CD4-positive, alpha-beta T cell treated with Interleukin-21 for 1 hour (primary cell): ENCODE measurements at places on chromosomes 3 and 15.
A peak's percentile ranks its signal among the peaks of the same experiment; 100 is the strongest.

- no peak for DNase-seq
Measured at GRCh38 chr3:35944926-35945710, 305.8 kb downstream of the ARPP21 start.

DNA sequence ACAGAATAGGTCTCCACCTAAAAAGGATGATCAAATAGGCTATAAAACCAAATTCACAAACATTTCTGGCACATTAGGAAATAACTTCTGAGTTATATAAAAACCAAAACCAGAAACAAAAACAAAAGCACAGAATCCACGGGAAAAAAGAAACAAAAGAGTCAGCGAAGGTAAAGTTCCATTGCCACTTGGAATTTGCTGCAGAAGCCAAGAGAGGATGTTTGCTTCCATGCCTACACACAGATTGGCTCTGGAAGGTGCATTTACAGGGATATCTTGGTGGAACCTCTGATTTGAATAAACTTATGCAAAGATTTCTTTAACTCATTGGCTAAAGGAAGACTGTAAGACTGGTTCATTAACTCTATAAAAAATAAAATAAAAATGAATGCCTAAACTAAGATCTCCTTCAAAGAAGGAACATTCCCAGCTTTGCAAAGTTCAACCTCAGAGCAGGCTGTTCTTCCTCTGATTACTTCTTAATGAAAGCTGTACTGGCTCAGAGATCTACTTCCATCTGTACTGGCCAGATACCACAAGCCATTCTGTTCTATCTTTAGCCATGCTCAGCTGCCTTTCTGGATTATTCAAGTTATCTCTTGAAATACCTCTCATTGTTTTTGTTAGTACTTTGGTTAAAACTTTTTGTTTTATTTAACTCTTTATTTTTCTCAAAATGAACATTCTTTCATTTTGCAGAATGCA is 537.5 kb upstream of the CCDC54 start:
- no peak for DNase-seq

DNA sequence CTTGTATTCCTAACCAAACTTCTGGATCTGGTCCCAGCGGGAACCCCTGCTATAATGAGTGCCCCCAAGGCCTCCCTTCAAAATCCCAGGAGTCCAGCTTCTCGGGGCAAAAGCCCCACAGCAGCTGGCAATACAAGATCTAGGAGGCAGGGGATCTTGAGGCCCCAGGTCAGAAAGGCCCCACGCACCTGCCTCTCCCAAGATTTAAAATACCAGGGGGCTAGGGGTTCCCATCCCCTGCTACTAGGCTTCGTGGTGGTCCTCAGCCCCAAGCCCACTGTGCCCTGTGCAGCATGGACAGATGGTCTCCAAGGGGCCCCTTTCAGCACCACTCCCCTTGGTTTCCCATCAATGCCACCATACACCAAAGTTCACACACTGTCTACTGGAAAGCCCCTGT is 15.8 kb upstream of the CYP11A1 start:
- no peak for DNase-seq

- DNase-seq: peak; percentile 43
Measured at GRCh38 chr3:119810018-119810435, 28.1 kb downstream of the NR1I2 start.

DNA sequence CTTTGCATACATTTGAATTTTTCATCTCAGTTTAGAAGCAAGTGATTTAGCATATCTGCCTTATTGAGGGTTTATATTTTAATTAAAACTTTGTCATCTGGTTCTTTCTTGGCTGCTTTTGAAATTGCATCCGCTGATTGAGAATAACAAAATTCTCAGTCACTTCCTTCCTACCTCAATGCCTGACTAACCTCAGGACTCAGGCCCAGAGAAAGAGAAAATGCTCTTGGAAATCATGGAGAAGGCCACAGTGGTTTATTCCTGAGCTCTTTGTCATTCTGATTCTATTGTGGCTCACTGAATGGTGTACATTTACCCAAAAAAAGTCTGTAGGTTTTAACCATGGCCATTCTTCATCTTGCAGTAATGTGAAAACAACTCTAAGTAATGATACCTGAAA is 533.9 kb downstream of the TBL1XR1 start:
- DNase-seq: no peak

DNA sequence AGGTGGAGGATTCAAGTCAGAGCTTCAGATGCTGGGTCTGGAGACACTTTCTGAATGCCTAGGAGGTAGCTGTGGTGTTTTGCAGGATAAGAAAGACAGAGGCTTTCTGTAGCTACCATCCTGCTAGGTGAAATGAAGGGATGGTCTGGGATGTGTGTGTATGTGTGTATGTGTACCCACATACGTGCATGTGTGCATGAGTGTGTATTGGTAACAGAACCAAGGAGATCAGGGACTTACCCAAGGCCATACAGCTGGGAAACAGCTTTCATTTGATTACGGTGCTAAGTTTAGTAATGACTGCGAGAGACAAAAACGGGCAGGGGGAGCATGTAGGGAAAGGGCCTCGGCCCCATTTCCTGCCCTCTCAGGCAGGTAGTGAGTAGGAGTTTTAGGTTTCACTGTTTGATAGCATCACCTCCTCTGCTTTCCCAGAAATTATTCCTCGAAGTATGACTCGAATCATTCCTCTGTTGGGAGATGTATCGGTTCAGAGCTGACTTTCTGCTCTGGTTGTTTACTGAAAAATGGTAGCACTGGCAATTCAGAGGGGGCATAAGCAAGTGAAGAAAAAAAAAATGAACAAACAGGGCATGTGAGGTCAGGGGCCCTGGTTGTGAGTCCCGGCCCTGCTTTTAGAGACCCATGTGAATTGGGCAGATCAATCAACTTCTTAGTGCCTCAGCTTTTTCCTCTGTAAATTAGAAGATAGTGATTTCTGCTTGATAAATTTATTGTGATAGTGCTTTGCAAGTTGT is 130.7 kb downstream of the LPP start:
- no peak for DNase-seq
